Omental fat pad (tissue), 4 donors: ENCODE measurements at places on chromosomes 3 and 15.

- no peak for DNase-seq
These were observed 83.6 kb downstream of the PDZRN3 start for GRCh38 chr3:73540969-73541740.

DNA sequence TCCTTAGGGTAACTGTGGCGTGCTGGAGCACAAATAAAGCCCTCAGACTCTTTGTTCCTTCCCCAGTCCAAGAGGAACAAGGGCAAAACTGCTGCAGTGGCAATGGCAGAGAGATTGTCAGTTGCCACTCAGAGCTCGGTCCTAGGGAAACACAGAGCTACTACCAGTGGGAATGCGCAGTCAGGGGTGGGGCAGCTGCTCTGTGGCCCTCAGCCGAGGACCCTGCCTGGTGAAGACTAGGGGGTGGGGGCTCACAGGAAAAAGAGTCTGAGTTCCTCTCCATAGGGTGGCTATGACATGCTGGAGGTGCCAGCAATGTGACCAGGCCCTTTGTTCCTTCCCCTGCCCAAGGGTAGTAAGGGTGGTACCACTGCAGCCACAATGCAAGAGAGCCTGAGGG, 43.8 kb downstream of the TMCO5A start:
- no peak for DNase-seq

- DNase-seq: no peak
These were observed 13.3 kb downstream of the RARB start for GRCh38 chr3:25441234-25441856.

GRCh38 chr3:190718097-190718496, 144.4 kb downstream of the GMNC start:
- no peak for DNase-seq

- DNase-seq: no peak
These were observed 64.3 kb downstream of the TSC22D2 start for GRCh38 chr3:150472421-150472820.
